ENCODE measurements at places on chromosomes 5 and 9. TPM values are rescaled to one million over a fixed set of nuclear protein-coding genes. Genes with fewer than 3 reads are reported as not detected.
A peak's percentile ranks its signal among the peaks of the same experiment; 100 is the strongest.

- DNase-seq = no peak
These were observed 1.1 kb downstream of the FAT2 start for GRCh38 chr5:151589878-151590570.

Gene GRM6
- under 0.01 TPM for total RNA-seq

DNA sequence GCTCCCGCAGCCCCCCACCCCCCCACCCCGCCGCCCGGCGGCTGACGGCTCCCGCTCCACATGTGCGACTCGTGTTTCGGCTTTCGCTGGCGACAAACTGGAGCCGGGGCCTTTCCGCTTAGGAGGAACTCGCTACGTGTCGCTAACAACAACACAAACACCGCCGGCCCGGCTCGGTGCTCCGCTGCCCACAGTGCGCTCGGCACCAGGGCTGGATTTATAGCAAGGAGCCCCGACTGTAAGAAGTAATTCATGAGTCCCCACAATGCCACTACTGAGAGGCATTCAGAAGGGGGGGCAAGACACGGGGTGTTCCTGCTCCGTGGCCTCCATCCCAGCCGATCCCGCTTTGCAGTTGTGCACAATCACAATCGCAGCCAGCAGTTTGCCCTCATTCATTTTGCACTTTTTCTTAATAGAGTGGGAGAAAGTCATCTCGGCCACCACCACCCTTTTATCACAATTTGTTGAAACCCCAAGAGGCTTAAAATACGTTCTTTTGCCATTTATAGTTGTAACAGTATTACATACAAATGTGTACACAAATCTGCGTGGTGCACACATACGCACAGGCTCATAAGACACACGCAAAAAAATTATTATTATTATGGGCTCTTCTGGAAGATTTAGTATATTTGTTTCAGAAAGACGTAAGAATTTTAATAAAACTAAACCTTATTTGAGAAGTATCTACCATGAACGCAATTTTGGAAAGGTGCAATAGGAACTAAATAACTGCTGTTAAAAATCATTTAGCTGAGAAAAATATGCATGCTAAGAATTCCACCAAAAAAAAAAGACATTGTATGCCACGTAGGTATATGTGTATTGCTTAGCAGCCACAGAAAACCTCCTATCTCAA, 48.1 kb downstream of the EBF1 start:
- DNase-seq = peak; percentile 26

Gene LIX1
- total RNA-seq = 7.3 TPM

DNA sequence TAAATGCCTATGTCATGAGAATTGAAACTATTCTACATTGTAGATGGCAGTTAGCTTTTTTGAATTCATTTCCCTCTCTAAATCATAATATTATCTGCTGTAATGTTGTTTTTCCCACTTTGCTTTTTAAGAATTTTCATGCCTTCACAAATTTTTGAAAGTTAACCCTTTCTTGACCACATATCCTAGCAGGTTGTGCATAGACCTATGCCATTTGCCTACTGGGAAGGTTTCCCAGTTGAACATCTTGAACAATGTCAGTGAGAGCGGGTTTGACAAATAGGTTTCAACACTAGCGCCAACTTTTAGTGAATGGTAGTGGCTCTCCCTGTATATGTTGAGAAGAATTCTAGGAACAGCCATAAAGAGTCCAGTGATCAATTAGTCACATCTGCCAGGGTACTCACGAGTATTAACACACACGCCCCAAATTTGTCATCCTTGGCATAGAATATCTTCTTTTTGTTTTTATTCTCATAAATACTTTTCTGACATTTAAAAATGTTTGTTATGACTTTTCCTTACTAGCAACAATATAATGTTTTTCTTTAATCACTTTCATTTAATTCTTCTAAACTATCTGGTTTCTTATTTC, 307.6 kb downstream of the PJA2 start:
- no peak for DNase-seq

Gene SPATA31A3
- not detected for total RNA-seq

GRCh38 chr9:110799396-110799795, 130.8 kb downstream of the MUSK start:
- no peak for DNase-seq

DNA sequence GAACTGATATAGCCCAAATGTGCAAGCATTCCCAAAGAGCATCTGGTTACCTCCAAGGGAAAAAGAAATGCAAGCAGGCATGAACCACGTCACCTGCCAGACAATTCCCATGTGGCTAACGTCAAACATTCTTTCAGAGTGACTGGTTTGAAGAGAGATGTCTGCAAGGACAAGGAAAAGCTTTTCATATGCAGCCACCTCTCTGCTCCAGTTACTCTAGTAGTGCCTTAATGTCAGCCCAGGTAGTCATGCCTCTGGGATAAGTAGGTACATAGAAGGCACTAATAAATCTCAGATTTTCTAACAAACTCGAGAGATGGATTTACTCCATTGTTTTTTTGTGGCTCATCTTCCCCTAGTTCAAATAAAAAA, 96.8 kb upstream of the IFNK start:
- DNase-seq = no peak

Gene TAF11L5
- not detected for total RNA-seq

GRCh38 chr5:35404701-35405100, 174.4 kb upstream of the PRLR start:
- no peak for DNase-seq

DNA sequence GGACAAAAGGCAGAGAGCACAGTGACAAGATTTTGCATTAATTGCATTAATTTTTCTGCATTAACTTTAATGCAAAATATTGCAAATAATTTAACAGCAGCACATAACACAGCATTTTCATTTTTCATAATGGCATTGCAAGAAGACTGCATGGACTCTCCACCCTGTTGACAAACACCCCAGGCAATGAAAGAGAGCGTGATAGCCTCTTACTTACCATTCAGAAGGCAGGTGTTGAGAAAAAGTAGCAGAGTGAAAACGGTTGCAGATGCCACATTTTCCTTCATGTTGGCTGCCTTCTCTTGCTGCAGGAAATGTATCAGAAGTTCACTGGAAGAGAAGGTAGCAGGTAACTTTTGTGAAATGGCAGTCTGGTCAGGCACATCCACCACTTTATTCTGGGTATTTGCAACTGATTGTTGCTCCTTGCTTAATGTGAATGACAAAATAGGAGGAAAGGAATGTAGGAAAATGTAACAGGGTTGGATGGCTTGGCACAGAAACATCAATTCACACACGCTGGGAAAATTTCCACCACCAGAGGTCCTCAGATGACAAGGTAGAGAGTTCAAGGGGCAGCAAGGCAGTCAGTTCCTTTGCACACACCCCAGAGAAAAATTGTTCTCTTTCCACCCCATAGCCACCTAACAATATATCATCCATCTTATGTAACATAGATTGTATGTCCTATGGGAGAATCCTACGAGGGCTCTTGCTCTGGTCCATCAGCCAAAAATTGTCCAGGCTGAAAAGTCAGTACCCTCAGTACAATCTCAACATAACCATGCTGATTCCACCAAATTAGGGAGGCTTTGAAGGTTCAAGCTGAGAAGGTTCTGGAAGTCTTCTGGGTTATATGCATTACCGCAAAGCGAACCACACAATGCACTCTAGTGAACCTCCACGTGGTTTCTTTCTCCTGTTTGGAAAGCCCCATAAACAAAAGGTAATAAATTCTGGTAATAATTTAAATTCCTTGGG, 41.9 kb upstream of the AGXT2 start:
- no peak for DNase-seq

- no peak for DNase-seq
These were observed 485.3 kb upstream of the DMAC1 start for GRCh38 chr9:8284884-8285283.

GRCh38 chr5:119312403-119312802, 43.4 kb upstream of the TNFAIP8 start:
- DNase-seq = no peak

- DNase-seq = no peak
These were observed 171.3 kb downstream of the PSAT1 start for GRCh38 chr9:78468231-78468630.

DNA sequence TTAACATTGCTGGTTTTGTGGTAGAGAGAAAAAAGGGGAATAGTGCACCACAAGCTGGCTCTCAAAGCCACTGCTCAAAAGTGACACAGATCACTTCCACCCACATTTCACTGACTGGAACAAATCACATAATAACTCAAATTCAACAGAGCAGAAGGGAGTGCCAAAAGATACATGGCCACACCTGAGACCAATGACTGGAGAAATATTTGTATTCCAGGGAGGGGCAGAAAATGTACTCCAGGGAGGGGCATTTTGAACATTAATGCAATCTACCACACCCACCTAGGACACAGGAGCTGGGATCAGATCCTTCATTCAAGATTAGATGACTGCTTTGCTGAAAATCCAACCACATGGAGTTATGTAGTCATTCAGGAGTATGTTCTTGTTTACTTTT, 44.8 kb upstream of the ALDOB start:
- no peak for DNase-seq

Gene C1QTNF2
- 2.0 TPM for total RNA-seq

Gene RNF183
- total RNA-seq = not detected

DNA sequence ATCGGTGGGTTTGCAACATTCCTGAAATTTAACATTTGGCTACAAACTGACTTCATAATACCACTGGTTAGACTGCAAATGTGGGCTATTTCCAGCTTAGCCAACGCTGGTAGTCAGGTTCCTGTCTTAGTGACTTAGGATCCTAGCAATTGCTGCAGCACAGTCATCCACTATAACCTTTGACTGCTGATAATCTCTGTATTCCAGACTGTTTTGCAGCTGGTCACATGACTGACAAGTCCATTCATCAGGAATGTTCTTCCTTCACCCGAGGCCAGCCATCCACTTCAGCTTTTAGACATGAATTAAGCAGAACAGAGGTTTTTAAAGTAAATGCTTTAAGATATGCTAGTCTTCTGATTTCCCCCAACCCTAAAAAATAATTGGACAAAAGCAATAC, 425.9 kb upstream of the MPDZ start:
- no peak for DNase-seq

DNA sequence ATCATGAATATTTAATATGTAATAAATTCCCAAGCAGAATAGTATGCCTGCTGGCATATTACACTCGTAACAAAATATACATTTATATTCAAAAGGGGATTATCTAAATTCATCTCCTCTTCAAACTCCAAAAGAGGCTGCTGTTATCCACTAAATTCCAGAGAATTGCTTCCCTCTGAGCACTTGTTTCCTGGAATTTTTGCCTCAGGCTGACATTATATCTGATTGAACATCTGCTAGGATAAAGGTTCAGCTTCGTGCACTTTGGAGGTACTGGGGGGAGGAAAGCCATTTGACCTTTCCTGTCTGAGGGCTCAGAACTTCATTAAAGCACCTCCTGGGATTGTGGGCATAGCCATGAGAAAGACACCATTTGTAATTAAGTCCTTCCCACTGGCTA, 4.3 kb upstream of the HAPLN1 start:
- DNase-seq = no peak

DNA sequence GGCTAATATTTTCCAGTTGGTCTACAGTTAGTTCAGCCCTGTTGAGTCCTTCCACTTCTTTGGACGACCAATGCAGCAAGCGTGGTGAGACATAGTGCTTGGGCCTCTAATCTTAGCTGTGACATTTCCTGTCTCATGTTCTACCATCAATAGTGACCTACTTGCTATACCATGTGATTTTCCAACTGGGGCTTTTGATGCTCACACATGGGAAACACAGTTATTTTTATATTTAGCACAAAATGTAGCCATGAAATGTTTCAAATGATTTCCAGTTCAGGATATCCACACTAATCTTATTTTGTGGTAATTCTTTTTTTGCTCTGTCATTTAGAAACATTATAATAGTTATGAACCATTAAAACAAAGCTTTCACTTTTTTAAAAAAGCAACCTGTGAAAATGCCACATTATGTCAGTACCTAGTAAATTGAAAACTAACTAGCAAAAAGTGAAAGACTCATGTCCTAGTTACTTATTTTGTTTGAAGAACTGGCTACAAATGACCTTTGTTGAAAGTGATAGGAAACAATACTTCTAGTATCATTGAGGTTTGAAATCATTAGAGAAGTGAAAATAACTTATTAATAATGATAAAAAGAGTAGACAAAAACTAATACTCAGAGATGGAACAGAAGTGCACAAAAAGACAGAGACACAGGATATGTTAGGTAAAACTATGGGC, 18.3 kb downstream of the MARCHF3 start:
- no peak for DNase-seq

Gene SPATA31D3
- not detected for total RNA-seq

Gene TTC23L
- total RNA-seq = 5.7 TPM

DNA sequence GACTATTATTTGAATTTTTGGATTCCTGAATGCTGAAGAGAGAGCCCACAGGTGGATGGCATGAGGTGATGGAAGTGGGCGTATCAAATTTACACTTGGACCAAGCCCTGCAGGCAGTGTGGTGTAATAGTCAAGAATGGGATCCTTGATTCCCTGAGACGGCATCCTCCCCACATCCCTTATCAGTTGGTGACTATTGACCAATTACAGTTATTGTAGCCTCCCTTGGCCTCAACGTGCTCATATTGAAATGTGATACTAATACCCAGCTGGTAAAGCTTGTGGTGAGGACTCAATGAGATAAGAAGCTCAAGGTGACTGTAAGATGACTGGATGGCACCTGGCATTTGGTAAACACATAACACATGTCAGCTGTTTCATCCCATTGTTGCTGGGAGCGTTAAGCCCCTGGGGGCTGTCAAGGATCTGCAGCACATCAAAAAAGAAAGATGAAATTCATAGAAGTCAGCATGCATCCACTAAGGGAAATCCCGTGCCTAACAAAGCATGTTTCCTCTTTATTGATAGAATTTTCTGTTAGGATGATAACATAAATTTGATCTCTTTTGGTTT, 65.6 kb upstream of the IRX2 start:
- DNase-seq = no peak

- DNase-seq = no peak
These were observed 34.9 kb downstream of the SNX18 start for GRCh38 chr5:54552446-54552845.

DNA sequence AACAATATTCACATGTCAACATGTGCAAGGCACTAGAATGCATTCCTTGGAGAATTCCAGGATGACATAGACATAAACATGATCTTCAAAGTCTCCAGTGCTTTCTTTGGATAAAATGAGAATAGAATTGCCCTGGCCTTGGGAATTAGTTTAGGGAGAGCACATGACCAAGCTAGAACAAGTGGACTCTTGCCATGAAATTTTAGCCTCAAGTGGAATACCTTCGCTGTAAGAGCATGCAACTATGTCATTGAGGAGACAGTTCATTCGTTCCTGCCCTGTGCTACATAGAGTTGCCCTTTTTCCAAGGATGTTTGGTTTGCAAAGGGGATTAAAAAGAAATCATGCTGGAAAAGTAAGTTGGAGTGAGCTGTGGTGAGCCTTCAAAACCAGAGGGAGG, 42.7 kb downstream of the ZFAND5 start:
- DNase-seq = no peak

DNA sequence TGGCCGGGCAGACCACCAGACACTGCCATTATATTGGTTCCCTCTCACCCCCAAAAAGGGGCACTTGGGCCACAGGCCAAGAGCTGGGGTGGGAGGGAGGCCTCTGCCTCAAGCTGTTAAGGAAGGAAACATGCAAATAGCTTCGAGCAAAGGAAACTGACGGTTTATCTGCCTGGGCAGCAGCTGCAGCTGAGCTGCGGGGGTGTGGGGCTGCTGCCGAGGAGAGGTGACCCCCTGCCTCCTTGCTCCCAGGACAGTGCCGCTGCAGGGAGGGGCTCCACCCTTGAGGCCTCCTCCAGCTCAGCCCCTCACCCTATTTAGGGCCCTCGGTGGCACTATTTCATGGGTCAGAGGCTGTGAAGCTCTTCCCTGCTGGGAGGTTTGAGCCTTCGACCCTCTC, 789 bp downstream of the DOK3 start:
- no peak for DNase-seq

Gene ABO
- not detected for total RNA-seq

GRCh38 chr5:172834415-172835289, 601 bp downstream of the ERGIC1 start:
- DNase-seq = peak; percentile 30

GRCh38 chr9:92947268-92948037, at the start of gene FGD3:
Gene FGD3, plus strand, starts transcription at chr9:92947523. Its CDS starts 28,734 bp downstream, at chr9:92976257.
- DNase-seq = peak; percentile 56
